Caki2 (cell line): ENCODE measurements at places on chromosomes 1 and 21. TPM values are rescaled to one million over a fixed set of nuclear protein-coding genes. Genes with fewer than 3 reads are reported as not detected.

DNA sequence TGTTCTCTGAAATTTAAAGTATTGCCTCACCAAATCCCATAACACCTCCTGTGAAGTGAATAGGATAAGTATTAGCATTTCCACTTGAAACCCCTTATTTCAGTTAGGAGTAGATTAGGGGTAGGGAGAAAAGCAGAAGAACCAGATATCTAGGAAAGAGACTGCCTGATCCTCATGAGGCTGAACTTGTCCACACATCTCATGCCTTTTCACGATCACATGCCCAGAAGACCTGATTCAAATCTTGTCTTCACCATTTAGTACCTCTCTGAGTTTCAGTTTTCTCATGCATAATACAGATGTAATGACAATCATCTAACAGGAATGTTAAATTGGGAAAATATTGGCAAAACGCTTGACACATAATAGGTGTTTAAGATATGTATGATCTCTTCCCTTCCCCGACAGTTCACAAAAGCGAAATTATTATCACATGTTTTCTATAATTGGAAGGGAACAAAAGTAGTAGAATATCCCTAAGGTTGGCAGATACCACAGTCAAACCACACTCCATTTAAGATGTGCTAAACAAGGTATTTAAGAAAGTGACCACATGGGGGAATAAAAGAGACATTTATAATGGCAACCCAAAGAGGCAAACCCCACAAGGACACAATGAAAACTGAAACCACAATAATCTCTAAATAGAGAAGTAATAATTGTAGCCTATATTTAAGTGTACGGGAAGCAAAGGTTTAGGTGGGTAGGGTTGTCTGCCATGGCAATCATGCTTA lies 25.2 kb downstream of the GFI1 start:
- no peak for DNase-seq

The SEC16B gene
- 4.2 and 25.5 TPM in 2 replicates for total RNA-seq

The SERTAD4 gene
- 0.95 and 1.1 TPM in 2 replicates for total RNA-seq

The NBPF4 gene
- total RNA-seq: not detected in 2 replicates

DNA sequence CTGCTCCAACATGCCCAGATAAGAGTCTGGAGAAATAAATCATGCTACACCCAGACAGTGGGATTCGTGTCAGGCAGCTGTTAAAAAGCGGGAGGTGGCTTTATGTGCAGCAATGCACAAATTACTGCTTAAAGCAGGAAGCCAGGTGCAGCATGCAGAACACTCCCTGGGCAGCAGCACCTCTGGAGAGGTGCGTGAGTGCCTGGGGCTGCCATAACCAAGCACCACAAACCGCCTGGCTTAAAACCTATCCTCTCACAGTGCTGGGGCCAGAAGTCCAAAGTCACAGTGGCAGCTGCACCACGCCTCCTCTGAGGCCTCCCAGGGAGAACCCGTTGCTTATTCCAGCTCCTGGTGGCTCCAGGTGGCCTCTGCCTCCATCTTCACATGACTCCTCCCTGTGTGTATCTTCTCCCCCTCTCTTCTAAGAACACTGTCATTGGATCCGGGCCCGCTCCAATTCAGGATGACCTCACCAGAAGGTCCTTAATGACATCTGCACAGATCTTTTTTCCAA lies 115.6 kb downstream of the SIK1 start:
- DNase-seq: no peak

DNA sequence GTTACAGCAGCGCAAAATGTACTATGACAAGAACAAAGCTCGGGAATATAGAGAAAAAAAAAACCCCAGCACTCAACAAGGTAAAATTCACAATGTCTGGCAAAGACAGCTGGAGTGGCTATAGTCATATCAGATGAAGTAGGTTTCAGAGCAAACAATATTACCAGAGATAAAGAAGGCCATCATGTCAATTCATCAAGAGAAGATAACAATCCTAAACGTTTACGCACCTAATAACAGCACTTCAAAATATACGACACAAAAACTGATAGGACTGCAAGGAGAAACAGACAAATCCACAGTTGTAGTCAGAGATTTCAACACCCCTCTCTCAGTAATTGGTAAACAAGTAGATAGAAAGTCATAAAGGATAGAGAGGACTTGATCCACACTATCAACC lies 455.2 kb downstream of the PTPRU start:
- DNase-seq: no peak

GRCh38 chr21:46189213-46189958 lies 5.1 kb upstream of the SPATC1L start:
- no peak for DNase-seq

- DNase-seq: no peak
These were observed 42.4 kb downstream of the OLFML3 start for GRCh38 chr1:114021665-114022099.

- DNase-seq: no peak
These were observed 99.2 kb upstream of the B3GALT2 start for GRCh38 chr1:193285641-193286040.

The F5 gene
- total RNA-seq: not detected in 2 replicates

DNA sequence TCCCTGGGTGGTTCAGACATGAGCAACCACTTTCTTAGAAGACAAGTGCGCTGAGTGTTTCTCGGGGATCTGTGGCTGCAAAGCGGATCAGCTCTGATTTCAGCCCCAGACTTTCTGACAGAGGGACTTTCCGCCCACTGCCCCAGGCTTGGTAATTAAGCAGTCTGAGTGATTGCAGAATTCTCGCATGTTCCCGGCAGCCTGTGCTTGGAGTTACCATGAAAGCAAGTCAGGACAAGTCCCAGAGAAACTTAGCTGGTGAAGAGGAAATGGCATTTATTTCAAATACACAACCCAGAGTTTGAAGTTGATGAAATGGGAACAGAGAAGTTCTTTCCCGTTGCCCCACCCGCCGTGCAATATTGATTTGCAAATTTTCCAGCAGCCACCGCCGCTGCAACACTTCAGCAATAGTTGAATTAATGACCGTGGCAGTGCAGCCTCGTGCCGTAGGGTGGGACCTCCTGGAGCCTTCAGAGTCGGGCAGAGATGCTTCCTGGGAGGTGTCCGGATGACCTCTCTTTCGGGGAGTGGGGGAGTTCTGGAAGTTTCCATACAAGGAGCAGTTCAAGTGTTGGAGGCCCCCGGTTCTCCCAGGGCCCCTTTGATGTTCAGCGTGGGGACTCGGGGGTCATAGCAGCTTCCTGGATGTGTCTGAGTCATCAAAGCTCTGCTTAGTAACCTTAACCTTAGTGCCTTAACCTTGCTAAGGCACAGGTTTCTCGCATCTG lies 134.7 kb downstream of the KAZN start:
- DNase-seq: peak; percentile 60

The KCNE1 gene
- total RNA-seq: not detected in 2 replicates

GRCh38 chr1:153921803-153922075 lies 1.0 kb downstream of the GATAD2B start:
- DNase-seq: peak; percentile 14

- no peak for DNase-seq
These were observed 27.4 kb upstream of the COQ8A start for GRCh38 chr1:226912587-226913176.

The SLC1A7 gene
- total RNA-seq: not detected in 2 replicates

The NSL1 gene
- 54.7 and 65.7 TPM in 2 replicates for total RNA-seq

The SAMSN1 gene
- not detected in 2 replicates for total RNA-seq

The SLAMF7 gene
- not detected in 2 replicates for total RNA-seq

GRCh38 chr1:228528612-228529011 lies 41.4 kb downstream of the RNF187 start:
- no peak for DNase-seq

DNA sequence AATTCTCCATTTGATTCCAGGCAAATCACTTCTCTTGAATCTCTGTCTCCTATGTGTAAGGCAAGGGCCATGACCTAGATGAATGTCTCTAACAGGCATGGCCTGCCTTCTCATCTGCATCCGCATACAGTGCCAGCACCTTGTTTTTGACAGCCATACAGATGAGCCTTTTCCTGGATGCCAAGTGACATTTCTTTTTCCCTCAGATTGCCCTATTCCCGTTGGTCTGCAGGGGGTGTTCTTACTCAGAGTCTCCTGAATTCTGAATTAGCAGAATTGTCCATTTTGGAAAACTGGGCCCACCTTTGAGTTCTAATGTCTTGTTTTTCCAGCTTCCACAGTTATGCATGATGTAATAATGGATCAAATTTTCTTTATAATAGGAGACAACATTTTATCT lies 88.0 kb upstream of the ADAR start:
- DNase-seq: no peak

- DNase-seq: no peak
These were observed 7.0 kb downstream of the TNNT2 start for GRCh38 chr1:201370500-201370899.

GRCh38 chr1:87203904-87204303 lies 124.8 kb upstream of the LMO4 start:
- no peak for DNase-seq

DNA sequence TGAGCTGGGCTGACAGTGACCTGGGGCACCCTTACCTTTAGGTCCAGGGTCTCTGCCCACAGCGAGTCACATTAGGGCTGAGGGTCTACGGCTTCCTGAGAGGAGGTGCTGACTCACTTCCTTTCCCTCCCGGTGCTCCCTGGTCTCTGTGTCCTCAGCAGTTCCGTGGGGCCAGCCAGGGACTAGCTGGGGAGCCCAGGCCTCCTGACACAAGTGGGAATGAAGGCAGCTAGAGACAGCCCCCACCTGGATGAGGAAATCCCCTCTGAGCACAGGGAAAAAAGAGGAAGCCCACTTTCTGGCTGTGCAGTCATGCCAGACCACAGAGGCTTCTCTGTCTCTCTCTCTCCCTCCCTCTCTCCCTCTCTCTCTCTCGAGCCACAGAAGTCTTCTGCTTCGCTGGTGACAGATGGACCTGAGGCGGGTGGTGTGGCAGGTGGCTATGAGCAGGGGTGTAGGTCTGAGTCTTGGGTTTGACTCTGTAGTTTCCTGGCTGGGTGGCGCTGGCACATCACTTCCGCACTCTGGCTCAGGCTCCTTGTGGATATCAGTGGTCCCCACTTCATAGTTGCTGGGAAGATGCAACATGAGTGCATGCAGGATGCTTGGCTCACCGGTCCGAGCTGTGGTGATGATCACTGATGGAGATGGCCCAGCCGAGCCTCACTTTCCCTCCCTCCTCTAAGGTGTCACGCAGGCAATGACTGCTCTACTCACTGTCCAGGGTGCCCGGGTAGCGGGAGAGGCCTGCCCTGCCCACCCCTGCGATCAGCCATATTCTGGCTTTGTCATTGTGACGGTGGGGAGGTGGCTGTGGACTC lies 3.5 kb downstream of the SLC66A1 start:
- peak; percentile 49 for DNase-seq

GRCh38 chr1:182974506-182975191 lies 21.7 kb upstream of the SHCBP1L start:
- DNase-seq: no peak

- no peak for DNase-seq
These were observed 2.3 kb downstream of the UMODL1 start for GRCh38 chr21:42073145-42074099.

GRCh38 chr1:153919876-153920852 lies 2.6 kb downstream of the GATAD2B start:
- no peak for DNase-seq

GRCh38 chr1:209030454-209031167 lies 552.9 kb upstream of the CAMK1G start:
- DNase-seq: no peak

The CYP4X1 gene
- not detected in 2 replicates for total RNA-seq

DNA sequence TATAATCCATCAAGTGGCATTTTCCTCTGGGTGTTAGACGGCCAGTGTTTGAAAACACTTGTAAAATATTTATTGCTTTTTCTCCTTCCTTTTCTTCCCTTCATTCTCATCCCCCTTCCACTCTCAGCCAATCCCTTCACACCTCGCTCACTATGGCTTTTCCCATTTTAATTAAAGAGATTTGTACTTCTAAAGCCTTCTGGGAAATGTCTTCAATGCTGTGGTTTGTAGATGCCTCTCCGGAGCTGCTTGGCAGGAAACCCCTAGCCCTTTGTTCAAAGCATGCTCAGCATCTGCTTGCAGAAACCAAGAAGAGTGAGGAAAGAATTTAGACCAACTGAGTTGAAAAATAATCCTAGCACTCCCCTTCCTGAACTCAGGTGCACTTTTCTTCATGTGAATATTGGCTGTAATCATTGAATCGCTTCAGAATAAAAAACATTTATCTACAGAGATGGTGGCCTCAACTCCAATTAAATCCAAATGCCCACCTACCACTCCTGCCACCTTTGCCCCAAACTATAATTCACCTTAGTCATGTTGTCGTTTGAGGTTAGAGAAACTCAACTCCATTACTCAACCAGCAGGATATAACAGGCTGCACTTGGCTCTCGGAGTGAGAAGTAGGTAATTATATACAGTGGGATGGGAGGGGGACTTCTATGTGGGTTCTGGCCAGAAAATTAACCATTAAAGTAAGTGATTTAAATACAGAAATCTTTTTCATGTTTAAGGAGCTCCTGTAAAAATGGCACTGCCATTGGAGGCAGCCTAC lies 659.4 kb upstream of the CAMK1G start:
- no peak for DNase-seq

GRCh38 chr1:181129771-181130606 lies 41.5 kb downstream of the IER5 start:
- DNase-seq: no peak
